ENCODE measurements at places on chromosomes 13 and 19.
A peak's percentile ranks its signal among the peaks of the same experiment; 100 is the strongest.

GRCh38 chr19:3979289-3979673 is 6.0 kb downstream of the EEF2 start:
- no peak for DNase-seq

DNA sequence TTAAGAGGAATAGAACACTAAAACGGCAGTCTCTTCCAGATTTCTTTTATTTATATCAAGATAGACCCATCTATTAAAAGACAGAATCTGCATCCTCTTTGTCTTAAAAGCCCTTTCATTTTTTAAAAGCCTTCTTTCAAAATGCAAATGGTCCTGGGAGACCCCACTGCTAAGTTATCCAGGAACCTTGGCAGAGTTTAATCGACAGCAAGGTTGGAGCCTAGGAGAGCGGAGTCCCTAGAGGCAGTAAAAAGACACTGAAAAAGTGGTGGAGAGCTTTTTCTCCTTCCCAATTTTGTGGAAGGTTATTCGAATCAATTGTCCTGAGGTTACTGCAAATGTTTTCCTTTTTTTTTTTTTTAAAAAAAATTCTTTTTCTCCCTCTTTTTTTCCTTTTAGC is 294.7 kb downstream of the NALCN start:
- DNase-seq = no peak

DNA sequence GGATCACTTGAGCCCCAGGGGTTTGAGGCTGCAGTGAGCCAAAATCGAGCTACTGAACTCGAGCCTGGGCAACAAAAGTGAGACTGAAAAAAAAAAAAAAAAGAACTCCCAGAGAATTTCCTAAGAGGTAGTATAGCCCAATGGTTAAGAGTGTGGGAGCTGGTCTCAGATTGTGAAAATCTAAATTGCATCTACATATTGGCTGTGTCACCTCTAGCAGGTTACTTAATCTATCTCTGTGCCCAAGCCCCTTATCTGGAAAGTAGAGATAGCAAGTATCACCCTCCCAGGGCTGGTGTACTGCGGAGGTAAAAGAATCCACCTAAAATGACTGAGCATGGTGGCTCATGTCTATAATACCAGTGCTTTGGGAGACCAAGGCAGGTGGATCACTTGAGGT is 3.7 kb upstream of the PLAUR start:
- DNase-seq = no peak

DNA sequence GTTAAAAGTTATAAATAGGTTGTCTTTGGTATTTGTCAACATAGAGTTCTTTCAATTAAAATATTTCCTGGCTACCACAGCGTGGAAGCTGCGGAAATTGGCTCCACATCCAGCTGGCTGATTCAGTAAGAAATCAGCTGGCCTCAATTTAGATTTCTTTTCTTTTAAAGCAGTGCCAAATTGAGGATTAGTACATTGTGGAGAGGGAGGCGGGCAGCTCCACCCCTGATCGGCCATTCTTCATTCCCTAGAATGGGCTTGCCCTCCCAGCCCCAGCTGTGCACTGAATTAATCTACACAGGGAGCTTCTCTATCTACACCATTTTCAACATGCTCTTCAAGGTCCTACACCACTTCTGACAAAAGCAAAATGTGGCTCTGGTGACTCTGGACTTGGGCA is 624.8 kb downstream of the DACH1 start:
- no peak for DNase-seq

- DNase-seq = peak; percentile 17
Observed at GRCh38 chr19:10189616-10190015, 5.1 kb downstream of the DNMT1 start.

DNA sequence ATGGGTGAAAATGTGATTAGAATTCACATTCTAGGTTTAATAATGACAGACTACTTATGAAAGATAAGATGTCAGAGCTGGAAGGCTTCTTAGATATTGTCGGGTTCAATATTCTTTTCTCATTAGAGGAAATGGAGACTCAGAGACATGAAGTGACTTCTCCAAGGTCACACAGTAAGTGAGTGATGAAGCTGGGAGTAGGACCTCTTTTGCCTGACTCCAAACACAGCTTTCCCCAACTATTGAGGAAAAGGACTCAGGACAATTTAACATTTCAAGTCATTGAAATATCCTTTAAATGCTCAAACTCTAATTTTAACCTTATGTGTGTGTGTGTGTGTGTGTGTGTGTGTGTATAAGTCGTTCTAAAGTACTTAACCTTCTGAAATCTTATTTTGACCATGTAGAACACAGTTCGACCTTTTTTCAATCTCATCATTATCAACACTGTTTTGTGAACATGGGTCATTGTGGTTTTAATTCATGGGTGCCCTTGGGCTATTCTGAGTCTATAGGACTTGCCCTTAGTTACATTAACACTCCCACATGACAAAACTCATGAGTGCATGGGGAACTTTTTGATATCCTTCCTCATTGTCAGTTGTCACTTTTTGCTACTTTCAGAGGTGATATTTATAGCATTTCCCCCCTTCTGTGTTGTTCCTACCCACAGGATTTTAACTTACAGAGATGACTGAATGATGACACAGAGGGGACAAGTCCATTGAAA is 53.0 kb downstream of the LRCH1 start:
- no peak for DNase-seq

GRCh38 chr13:24301434-24301833 is 7.9 kb upstream of the C1QTNF9 start:
- DNase-seq = no peak

- DNase-seq = no peak
Observed at GRCh38 chr13:98507282-98507797, 69.6 kb downstream of the STK24 start.

GRCh38 chr13:44818016-44818415 is 171.3 kb downstream of the NUFIP1 start:
- DNase-seq = no peak

DNA sequence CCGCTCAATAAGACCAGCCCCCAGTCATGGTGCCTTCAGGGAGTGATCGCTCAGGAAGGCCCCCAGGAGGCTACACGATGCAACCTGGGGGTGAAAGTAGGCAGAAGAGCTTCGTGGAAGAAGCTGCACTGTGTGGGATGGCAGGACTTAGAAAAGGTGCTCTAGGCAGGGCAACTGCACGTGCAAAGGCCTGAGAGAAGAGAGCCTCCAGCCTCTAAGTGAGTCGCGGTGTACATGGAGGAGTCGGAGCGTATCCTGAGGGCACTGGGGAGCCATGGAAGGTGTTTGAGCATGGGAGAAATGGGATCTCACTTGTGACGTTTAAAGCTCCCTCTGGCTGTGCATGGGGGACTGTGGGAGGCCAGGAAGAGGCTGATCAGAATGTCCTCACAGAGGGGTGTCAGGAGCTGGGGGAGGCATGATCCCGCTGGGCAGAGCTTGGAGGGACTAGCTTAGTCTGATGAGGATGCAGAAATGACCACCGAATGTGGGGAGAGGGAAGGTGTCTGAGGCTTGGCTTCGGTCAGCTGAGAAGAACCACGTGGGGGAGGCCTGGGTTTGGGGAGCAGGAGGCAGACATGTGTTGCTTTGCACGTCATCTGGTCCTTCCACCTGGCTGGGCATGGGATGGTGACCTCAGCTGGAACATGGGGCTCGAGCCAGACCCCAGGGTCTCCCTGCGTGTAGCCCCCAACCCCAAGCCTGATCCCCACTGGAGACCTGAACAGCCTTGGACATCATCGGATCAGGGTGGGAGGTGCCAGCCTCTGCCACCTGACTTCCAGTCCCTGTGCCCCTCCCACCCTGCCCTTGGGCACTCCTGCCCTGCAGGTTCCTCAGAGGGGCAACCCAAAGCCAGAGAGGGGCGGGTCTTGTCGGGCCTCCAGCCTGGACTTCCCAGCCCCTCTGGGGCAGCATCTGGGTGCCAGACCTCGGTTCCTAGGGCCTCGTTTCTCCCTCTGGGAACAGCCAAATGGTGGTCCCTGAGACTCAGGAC is 1.1 kb downstream of the APC2 start:
- DNase-seq = no peak

DNA sequence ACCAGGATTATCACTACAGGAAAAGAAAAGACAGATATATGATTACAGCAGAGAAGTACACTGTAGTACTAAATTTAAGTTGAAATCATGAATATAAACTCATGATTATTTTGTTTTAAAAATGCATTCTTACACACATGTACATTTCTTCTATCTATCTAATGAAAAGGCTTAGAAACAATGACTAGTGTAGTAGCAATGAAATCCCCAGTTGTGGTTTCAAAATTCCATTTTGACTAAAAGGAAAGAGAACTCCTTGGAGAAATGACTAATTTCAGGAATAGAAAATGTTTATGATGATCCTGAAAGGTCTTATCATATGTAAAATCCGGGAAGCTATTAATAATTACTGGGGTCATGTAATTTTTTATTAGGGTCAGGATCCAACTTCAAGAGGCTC is 195.0 kb upstream of the STARD13 start:
- peak; percentile 16 for DNase-seq

DNA sequence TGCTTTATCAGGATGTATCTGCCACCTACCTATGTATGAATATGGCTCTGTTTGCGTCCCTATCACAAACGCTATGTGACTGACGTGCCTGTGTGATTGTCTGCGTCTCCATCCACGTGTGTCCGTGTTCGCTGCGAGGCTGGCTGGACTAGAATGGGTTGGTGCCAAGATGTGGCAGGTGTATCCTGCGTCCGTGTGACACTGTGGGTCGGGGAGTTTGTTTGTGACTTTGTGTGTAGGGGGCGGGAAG is 6.7 kb upstream of the HOOK2 start:
- no peak for DNase-seq

DNA sequence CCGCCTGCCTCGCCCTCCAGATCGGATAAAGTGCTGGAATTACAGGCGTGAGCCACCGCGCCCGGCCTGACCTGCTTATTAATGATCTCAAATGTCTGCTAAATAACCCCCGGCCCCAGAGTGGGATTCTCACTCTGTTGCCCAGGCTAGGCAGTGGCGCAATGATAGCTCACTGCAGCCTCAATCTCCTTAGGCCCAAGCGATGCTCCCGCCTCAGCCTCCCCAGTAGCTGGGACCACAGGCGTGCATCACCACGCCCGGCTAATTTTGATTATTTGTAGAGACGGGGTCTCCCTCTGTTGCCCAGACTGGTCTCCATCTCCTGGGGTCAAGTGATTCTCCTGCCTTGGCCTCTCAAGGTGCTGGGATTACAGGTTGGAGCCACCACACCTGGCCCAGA is 626 bp upstream of the ATP5F1D start:
- DNase-seq = no peak

GRCh38 chr13:113046128-113046882 is 59.3 kb upstream of the F7 start:
- no peak for DNase-seq

- peak; percentile 97 for DNase-seq
Observed at GRCh38 chr19:19618219-19619051, at the start of gene PBX4. TSS of gene PBX4 (minus strand) at chr19:19618687. CDS start at chr19:19618629, 58 bp downstream.

GRCh38 chr19:46665072-46665471 is 4.1 kb upstream of the DACT3 start:
- no peak for DNase-seq

GRCh38 chr19:41521931-41522555 is 53.9 kb upstream of the CEACAM21 start:
- no peak for DNase-seq

- no peak for DNase-seq
Observed at GRCh38 chr13:62704875-62705274, 1289.2 kb upstream of the PCDH20 start.

DNA sequence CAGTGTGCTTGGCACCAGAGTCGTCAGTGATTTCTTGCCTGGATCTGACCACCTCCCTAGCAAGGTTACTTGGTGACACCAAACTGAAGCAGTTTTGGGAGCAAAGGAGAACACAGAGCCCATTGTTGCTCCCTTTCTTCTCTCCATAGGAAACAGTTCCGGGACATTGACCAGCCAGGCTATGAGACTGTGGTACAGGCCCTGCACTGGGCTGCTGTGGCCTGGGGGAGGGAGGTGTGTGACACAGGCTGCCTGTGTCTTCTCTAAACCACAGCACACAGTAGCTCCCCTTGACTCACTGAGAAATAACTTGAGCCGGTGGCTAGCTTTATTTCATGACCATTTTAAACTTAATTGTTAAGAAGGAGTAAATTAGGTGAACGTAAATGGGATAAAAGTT is 214.8 kb upstream of the UBL3 start:
- DNase-seq = no peak

DNA sequence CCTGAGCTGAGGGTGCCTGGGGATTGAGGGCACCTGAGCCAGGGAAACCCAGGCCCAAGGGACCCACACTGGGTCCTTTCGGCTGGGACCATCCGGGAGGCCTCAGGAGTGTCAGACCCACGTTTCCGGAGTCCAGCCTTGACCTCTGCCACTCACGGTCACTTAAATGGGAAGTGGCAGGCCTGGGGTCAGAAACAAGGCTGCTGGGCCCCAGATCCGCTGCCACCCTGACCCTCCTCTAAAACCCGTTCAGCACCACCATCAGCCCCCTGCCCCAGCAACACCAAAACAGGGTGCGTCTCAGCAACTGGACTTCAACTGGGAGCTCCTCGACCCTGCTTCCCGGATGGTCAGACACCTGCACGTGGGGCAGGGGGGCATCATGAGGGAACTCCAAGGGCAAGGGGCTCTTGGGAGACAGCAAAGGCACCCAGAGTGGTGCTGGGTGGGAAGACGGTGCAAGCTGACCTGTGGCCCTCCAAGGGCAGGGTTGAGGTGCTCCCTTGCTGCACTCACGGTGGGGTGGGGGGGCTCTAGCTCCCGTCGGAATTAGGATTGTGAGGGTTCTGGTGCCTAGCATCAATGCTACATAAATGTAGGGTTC is 1.2 kb upstream of the PLPP2 start:
- DNase-seq = no peak

- DNase-seq = peak; percentile 46
Observed at GRCh38 chr19:10861103-10861651, 10.2 kb upstream of the CARM1 start.

DNA sequence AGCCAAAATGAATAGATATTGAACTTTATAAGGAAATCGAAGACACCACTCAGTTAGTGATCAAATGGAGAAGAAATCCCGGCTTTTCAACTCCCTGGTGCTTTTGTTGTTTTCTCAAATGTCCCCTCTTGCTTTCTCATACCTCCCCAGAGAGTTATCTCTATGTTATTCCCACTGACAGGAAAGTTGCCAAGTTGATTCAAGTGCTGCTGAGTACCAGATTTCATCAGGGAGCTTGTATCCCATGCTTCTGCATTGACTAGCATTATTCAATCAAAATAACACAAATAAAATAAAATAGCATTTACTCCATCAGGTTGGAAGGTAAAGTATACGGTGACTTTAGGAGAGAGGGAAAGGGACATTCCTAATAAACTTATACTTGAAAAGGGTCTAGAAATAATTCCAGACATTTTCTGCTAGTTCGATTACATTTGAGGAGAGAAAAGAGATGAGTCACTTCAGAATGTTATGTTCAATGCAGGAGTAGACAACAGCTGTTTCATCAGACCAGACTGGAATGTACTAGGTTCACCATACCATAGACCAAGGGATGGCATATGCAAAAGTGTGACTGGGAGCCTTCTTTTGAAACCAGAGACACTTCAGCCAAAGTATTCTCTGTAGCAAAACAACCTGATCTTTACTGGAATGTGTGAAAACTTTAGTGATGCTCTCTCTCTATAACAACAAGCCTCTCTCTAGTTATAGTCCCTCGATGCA is 397.8 kb downstream of the FGF14 start:
- no peak for DNase-seq
